ENCODE measurements at places on chromosomes 2 and 18.

- no peak for DNase-seq
Observed at GRCh38 chr2:138269765-138270164, 231.8 kb upstream of the SPOPL start.

DNA sequence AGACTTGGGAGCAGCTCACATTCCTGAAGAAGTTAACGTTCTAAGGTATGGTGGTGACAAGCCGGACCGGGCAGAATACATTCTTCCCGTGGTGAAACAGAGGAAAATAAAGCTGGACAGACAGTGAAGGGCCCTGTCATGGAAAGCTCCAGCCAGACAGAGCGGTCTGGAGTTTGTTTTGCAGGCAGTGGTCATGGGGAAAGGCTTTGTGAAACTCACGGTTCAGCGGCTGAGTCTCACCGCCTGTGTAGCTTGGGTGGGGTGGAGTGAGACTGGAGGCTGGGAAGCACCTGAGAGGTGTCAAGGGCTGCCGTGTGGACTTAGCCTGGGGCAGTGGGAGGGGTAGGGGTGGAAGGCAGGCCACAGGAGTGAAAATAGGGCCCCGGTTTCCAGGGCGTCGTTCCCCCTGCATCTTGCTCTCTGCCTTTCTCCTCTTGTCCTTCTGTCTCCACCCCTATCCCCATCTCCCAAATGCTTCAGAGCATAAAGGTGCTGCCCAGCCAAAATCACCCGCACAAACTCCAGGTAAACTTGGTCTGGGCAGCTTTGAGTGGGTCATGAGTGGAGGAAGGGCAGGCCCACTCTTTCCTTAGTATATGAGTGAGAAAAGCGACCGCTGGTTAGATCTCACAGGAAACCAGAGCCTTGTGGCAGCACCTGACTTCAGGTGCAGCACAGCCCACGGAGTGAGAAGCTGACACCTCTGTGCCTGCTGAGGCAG lies 11.4 kb upstream of the SLC20A1 start:
- no peak for DNase-seq

DNA sequence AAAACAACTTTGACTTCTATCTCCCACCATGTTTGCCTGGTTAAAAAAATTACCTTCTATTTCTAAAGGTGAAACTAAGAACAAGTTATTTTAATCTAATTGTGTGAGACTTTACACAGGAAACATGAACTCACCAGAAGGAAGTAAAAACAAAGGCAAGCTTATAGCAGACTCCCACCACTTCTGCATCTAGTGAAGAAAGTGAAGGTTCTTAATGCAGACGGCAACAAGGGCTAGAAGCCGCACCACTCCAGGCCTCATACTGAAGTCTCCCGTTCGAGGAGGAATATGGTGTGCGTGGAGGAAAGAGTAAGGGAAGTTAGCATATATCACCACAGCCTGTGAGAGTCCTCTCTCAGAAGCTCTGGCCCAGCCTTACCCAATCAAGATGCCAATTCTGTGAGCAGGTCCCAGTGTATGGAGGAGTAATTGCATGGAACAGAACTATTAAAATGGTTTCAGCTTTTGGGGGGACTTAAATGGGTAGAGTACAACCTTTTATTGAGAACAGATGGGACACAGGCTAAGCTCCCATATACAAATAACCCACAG lies 958.7 kb downstream of the BCL11A start:
- DNase-seq, result no peak

GRCh38 chr18:2976218-2977132 lies 36.5 kb downstream of the LPIN2 start:
- no peak for DNase-seq

- DNase-seq, result no peak
Observed at GRCh38 chr2:27038012-27038411, 5.2 kb downstream of the TMEM214 start.

DNA sequence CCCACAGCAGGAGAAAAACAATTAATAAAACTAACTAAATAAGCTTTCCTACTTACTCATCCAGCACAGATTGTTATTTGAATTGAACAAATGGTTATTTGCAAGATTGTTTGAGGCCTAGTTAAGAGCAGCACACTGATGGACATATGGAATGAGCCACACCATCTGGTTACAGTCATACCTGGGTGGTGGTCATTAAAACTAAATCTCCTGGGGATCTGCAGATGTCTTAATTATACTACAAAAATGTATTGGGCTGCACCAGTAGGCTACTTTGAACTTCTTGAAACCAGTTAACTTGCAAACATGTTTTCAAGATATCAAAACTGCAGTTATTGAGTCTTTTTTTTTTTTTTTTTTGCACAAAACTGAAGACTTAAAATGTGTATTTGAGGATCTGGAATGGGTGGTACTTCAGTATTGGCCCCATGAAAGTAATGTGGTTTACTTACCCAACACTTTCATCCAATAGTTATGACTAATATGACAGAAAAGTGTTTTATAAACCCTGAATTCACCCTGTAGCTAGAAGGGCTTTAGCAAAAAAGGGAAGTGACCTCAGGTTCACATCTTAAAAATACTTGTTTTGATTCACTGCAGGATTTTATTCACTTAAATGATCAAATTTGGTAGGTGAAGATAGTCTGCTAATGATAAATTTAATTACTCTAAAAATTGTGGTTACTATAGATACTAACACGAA lies 10.8 kb downstream of the AGFG1 start:
- DNase-seq, result no peak

GRCh38 chr18:3447068-3447894 lies 2.7 kb upstream of the TGIF1 start:
- DNase-seq, result no peak

GRCh38 chr2:33090553-33091134 lies 143.9 kb downstream of the LTBP1 start:
- DNase-seq, result no peak

DNA sequence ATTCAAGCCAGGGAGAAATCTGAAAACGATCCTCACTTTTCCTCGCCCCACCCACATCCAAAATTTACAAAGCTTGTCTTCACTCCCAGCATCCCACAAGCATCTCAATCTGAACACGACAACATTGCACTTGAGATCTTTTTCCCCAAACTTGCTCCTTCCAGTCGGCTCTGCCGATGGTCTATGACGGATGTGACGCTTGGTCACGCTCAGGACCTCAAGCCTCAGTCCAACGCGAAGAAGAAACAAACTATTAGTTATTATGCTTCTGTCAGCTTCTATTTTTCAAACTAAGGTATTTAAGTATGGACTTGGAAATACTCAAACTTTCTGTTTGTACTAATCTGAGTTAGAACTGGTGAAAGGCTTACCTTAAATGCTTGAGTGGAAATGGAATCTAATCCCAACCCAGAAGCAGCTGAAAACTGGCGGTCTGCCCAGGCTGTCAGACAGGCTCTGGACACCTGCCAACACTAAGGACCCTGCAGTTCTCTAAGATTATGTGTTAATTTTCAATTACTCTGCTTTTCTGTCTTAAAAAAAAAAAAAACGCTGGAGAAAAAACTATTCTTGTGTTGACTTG lies 132.1 kb upstream of the DNMT3A start:
- DNase-seq, result no peak

DNA sequence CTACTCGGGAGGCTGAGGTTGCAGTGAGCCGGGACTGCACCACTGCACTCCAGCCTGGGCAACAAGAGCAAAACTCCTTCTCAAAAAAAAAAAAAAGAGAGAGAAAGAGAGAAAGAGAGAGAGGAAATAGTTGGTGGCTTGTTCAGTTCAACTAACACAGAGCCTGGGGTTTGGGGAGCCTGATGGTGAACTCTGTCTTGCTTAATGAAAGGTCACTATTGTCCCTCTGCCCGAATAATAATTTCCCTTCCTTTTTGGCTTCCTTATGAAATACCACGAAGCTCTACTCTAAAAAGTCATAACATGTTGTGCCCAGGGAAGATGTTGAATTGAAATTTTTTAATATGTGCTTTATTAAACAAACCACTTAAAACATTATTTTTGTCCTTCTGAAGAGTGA lies 17.3 kb downstream of the BCL2 start:
- DNase-seq, result no peak

DNA sequence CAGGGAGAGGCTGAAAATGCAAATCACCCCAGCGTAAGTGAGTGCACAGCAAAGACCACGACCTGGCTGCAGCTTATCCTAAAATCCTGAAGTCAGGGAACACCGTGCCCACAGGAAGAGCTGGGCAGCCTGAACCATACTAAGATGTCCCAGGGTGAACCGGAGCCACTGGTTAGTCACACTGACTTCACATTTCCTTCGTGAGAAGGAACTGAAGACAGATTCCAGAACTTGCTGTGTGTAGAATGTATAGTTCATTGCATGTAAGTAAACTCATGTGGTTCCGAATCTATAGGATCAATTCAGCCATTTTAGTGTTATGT lies 84.6 kb upstream of the NDUFV2 start:
- no peak for DNase-seq

GRCh38 chr2:237327175-237327950 lies 86.6 kb downstream of the COL6A3 start:
- DNase-seq, result no peak

- no peak for DNase-seq
Observed at GRCh38 chr2:9212010-9212635, 5.5 kb downstream of the ASAP2 start.

DNA sequence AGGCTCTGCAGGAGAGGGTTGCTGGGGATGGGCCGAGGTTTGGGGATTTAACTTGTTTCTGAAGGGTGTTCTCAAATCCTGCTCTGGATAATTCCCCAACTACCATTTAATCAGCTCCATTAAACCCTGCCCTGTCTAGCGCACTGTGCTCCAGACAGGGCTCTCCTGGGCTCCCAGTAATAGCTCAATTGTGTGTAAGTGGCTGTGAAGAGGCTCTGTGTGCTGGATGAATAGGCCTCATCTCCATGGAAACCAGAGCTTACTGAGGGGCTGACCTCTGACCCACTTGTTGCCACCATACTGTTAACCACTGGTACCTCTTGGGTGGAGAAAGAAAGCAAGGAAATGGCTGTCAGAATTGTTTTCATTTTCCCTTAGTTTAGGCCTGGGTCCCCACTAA lies 92.9 kb downstream of the TGOLN2 start:
- no peak for DNase-seq

DNA sequence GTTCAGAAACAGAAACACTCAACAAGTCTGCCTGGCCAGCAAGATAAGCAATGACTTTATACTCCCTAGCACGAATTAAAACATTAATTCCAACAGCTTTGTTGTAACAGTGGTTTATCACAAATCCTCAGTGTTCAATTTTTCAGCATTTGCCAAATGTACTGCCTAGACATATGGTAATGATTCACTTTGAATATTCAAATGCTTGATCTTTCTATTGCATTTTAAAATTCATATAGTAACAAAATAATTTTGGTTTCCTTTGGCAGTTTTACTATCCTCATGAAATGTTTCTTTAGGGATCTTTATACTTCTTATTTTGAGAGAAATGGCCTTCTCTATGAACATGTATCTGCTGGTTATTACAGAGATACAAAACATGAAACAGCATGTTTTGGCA lies 851.8 kb upstream of the NXPH2 start:
- DNase-seq, result no peak

DNA sequence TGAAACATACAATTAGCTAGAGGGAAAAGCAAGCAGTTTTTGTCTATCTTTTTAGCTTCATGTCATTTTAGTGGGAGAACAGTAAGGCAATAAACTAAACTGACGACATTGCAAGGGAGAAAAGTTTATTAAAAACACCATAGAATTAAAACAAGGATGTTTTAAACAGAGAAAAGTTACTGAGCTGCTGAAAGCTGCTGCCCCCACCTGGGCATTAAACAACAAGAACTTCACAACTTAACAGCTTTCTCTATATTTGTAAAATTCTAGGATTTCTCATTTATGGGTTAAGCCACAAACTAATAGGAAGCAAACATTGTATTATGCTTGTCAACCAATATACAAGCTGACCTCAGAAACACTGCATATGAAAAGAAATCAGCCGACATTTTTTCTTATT lies 289.2 kb downstream of the ERBB4 start:
- no peak for DNase-seq

- DNase-seq, result no peak
Observed at GRCh38 chr2:140808820-140809219, 1322.0 kb downstream of the LRP1B start.

- no peak for DNase-seq
Observed at GRCh38 chr2:65660340-65660739, 227.9 kb upstream of the SPRED2 start.

- no peak for DNase-seq
Observed at GRCh38 chr2:127220102-127220767, at the start of gene CYP27C1. CYP27C1 (minus strand) TSS chr2:127220299; CDS start chr2:127220270, 29 bp downstream.

DNA sequence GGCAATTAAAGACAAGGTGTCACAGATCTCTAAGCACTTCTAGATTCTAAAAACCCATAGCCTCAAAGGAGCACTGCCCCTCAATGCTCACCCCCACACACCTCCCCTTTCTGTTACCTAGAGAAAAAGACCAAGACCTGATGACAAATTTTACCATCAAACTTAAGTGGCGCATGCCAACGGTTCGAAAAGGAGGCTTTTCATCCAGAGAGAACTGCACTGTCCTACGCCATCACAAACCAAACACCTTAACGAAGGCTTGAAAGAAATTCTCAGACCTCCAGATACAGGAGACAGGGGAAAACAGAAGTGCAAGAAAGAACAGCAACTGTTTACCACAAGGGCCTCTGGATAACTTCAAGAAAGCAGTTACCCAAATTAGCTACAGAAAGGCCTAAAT lies 2.0 kb upstream of the ZC3H6 start:
- no peak for DNase-seq

DNA sequence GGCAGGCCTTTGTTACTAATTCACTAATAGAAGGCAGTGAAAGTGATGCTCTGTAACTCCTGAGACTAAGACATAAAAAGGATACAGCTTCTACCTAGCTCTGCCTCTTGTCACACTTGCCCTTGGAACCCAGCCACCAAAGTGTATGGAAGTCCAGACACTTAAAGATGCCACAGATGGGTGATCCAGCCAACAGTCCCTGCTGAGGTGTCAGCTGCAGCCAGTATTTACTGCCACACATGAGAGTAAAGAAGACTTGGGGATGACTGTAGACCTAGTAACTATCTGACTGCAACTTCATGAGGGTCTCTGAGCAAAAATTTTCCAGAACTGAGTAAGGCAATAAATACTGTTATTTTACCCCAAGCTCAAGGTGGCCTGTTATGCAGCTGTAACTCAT lies 8.8 kb downstream of the IMMT start:
- DNase-seq, result no peak

DNA sequence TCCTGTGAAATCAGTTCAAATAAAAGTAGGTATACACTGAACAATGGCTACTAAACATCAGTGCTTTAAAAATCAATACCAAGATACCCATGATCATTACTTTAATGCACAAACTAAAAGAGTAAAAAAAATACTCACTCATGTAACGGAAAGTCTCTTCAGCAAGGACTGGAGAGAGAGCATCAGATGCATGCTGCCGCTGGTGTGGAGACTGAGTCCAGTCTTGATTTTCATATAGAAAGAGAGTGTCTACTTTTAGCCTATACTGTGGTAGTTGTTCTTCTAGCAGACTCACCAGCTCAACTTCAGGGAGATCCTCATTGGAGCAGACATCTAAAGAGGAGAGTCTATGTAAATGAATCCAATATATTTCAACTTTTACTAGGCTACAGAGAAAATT lies 44.0 kb downstream of the TRAK2 start:
- no peak for DNase-seq

GRCh38 chr18:31104444-31104843 lies 2.2 kb upstream of the DSC2 start:
- no peak for DNase-seq

- no peak for DNase-seq
Observed at GRCh38 chr2:97907369-97908100, 88.2 kb downstream of the TMEM131 start.

Measured in NCI-H1930 (cell line).